ENCODE measurements at places on chromosomes 6 and 20. TPM values are rescaled to one million over a fixed set of nuclear protein-coding genes. Genes with fewer than 3 reads are reported as not detected.

Gene SMIM26
- 76.7 TPM for total RNA-seq

DNA sequence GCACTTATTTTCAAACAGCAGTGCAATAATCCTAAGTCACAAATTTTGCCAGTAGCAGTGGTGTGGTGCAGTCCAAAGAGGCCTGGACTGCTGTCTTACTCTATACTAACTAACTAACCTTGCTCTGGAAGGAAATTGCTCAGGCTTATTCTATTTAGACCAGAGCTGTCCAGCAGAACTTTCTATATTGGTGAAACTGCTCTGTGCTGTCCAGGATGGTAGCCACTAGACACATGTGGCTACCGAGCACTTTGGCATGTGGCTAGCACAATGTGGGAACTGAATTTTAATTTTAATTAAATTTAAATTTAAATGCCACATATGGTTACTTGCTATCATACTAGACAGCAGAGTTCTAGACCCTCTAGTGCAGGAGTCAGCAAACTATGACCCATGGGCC lies 27.1 kb upstream of the FBXO9 start:
- DNase-seq, result no peak

Gene KLHDC3
- total RNA-seq, result 76.0 TPM

Gene FERMT1
- total RNA-seq, result 72.6 TPM

- no peak for DNase-seq
Measured at GRCh38 chr6:37503309-37503965, 3.7 kb upstream of the CCDC167 start.

Gene L3MBTL1
- 9.9 TPM for total RNA-seq

DNA sequence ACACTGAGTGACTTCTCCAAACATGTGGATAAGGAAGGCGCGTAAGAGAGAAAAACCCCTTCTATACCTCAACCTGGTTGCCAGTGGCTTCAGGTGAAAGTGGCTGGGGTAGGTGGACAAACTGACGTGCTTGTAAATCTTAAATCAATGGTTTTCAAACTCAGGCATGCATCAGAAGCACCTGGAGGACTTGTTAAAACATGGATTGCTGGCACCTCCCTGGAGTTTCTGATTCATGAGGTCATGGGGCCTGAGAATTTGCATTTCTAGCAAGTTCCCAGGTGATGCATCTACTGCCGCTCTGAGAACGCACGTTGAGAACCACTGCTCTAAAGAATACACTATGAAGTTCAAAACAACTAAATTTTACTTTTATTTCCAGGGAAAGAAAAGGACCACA lies 31.9 kb upstream of the TAB2 start:
- no peak for DNase-seq

Gene PRR18
- not detected for total RNA-seq

Gene TMEM200A
- total RNA-seq, result 0.40 TPM

DNA sequence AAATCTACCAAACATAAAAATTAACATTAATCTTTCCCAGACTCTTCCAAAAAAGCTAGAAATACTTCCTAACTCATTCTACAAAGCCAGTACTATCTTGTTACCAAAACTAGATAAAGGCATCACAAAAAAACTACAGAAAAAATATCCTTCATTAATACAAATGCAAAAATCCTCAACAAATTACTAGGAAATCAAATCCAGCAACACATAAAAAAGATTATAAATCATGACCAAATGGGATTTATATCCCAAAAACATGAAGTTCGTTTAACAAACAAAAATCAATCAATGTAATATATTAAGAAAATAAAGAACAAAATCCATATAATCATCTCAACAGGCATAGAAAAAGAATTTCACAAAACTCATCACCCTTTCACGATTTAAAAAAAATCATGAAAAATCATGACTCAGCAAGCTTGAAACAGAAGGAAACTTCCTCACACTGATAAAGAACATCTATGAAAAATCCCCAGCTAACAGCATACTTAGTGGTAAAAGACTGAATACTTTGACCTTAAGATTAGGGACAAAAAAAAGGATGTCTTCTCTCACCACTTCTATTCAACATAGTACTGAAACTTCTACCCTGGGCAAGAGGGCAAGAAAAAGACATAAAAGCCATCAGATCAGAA lies 43.2 kb downstream of the RANBP9 start:
- DNase-seq, result no peak

DNA sequence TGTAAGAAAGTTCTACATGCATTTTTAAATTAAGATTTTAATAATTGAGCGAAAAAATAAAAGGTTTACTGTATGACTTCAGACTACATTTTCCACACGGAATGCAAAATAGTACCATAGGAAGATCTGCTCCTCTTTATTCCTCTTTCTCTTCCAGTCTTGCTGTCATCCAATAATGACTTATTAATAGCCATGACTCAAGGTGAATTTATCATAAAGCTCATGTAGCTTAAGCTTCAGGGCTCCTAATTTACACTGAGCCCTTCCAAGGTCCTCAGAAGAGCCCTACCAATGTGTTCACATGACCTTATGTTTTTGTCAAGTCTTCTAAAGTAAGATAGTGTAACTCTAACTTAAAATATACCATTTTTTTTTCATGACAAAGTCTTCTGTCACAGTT lies 510.1 kb downstream of the PHF3 start:
- DNase-seq, result no peak

- DNase-seq, result no peak
Measured at GRCh38 chr6:142242269-142242668, 59.5 kb upstream of the ADGRG6 start.

GRCh38 chr6:84220809-84221409 lies 6.5 kb downstream of the CEP162 start:
- DNase-seq, result peak; percentile 48

GRCh38 chr20:61722146-61722678 lies 343.5 kb downstream of the TAF4 start:
- DNase-seq, result no peak

GRCh38 chr6:67190733-67191132 lies 1444.3 kb upstream of the ADGRB3 start:
- DNase-seq, result no peak

DNA sequence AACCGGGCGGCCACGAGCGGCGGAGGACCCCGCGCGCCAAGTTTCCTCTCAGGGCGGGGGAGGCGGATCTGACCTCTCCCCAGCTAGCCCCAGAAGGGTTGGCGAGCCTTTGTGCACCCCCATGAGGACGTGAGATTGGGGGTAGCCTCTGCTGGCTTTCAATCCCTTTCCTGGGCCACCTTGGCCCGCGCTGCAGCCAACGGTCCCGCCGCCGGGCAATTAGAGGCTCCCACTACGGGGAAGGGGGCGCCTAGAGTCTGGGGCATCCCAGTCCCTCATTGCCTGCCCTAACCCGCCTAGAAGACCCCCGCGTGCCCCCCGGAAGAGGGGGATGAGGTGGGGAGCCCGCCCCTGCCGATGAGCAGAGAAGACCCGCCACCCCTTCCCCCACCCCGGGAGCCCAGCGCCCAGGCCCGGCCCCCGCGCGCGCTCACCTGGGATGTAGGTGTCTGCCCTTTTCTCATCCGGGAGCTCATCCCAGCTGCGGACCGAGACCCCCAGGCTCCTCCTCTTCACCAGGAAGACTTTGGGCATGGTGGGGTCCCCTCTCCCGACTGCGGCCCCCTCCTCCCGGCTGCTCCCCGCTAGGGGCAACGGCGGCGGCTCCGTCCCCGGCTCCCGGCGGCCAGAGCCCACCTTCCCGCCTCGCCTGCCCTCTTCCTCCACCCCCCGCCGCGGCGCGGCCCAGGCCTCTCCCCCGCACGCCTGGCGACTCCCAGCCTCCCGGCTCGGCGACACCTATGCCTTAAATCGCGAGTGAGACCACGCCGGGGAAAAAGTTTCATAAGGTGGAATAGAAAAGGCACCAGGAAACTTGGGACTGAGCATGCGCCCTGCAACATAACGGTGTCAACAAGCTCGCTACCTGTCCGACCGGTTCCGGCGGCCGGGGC lies at the start of gene OVOL2:
Gene OVOL2 (minus strand): TSS at position 816 of the 893 bp plus-strand sequence. CDS start 282 bp downstream, at position 534.
- peak; percentile 95 for DNase-seq

DNA sequence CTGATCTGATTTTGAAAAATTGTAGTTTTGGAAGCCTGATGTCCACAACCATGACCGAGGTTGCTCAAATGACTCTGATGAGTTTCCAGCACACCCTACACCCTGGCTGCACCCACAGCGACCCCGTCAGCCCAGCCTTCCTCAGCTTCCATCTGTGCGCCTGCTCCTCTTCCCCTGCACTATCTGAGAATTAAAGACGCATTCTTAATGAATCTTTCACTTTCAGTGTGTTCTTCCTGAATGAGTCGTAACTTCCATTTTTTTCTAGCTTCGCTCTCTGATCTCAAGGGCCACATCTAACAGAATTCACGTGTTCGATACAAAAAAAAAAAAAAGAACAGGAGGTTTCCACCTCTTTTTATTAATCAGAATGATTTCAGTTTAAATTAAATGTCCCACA lies 21.3 kb upstream of the RREB1 start:
- no peak for DNase-seq

DNA sequence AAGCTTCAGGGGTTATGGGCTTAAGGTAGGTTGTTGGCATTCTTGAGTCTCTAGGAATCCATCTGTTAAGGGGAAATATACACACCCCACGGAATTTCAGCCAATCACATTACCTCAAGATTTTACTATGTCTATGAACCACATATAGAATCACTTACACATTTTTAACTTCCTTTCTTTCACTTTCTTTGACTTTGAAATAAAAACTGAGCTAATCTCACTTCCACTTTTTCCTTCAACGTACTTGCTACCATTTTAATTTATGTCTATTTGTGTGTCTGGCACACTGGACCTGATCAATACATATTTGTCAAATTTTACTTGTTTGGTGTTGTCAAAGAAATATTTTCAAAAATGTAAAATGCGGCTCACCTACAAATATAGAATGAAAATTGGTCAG lies 545.4 kb upstream of the JAG1 start:
- DNase-seq, result no peak

DNA sequence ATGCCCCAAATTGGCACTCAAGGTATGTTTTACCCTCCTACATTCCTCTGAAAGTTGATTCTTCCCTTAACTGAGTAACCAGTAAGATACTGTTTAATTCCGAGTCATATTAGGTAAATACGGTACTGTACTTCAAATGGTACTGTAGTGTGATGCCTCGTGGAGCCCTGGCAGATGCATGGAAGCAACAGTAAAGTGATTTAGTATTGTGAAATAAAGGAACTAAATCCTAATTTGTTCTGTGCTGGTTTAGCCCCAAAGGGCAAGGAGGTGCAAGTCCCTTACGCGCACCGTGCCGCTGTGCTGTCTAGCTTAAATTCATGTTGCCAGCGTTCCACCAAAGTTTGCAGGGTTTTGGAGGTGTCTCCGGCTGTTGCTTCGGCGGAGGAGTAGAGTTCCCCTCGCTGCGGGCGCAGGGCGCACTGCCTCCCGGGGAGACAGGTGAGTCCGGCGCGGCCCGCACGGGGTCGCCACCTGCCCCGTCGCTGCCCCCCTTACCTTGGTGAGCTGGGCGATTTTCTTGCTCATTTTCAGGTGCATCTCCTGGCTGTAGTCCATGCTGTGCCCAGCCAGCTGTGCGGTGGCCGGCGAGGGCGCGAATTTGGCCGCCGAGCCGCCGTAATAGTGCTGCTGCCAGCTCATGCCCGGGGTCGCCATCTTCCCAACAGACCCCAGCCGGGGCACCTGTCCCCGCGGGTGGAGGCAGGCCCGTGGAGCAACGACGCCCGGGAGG lies 655 bp downstream of the FAM184A start:
- peak; percentile 67 for DNase-seq

DNA sequence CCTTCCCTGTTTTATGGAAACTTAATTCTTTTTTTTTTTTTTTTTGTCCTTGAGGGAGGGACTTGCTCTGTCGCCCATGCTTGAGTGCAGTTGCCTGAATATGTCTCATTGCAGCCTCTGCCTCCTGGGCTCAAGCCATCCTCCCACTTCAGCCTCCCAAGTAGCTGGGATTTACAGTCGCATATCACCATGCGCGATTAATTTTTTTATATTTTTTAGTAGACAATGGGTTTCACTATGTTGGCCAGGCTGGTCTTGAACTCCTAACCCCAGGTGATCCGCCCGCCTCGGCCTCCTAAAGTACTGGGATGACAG lies 654 bp downstream of the TMEM14C start:
- DNase-seq, result no peak

Gene RIPOR3
- not detected for total RNA-seq

DNA sequence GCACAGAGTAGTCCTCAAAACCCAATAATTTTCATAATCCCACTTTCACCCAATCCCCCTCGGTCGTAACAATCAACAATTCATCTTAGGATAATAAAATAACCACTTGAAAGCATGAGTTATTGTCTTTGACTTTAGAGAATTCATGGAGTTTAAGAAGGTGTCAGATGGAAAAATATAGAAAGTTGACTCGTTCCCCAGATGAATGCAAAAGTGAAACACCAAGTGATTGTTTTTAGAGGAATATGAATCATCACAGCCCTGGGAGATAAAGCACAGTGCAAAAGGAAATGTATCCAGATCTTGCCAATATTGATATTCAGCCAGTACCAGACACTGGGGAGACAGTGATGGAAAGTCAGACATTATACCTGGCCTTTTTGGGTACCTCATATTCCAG lies 860.5 kb downstream of the DHX35 start:
- no peak for DNase-seq

Gene EYS
- 0.07 TPM for total RNA-seq

- DNase-seq, result no peak
Measured at GRCh38 chr6:139446768-139447655, 72.6 kb upstream of the CITED2 start.

DNA sequence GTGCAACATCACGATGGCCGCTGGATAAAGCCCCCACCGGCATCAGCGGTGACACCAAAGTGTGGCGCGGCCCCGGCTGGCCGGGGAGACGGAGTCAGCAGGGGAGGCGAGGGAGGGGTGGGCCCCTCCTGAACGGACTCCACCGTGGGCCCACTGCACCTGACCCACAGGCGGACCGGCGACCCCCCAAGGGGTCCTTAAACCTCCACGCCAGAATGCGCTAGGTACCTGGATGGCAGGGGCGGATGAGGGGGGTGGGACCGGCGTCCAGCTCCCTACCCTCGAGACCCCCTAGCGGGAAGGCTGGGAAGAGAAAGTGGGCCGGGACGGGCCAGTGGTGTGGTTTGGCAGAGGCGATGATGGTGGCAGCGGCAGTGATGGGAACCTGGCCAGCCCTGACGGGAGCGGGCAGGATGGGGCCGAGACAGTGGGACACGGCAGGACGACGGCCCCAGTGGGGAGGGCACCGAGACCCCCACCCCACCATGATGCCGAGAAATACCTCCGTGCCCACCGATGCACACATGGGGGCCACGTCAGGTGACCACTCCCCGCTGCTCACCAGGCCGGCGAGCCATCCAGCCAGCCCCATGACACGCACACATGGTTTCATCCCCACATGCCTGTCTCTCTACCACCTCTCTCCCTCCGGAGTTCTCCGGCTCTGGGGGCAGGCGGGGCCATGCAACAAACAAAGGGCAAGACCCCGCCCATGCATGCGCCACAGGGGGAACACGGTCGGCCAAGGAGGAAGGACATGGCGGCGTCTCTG lies 771.9 kb upstream of the DEFB115 start:
- DNase-seq, result no peak

All from PC-3 (cell line).